Activated naive CD4-positive, alpha-beta T cell treated with anti-CD3 and anti-CD28 coated beads, Interleukin-2, amount 50 U/mL, for 72 hours (primary cell): ENCODE measurements at places on chromosomes 4 and X.
A peak's percentile ranks its signal among the peaks of the same experiment; 100 is the strongest.

DNA sequence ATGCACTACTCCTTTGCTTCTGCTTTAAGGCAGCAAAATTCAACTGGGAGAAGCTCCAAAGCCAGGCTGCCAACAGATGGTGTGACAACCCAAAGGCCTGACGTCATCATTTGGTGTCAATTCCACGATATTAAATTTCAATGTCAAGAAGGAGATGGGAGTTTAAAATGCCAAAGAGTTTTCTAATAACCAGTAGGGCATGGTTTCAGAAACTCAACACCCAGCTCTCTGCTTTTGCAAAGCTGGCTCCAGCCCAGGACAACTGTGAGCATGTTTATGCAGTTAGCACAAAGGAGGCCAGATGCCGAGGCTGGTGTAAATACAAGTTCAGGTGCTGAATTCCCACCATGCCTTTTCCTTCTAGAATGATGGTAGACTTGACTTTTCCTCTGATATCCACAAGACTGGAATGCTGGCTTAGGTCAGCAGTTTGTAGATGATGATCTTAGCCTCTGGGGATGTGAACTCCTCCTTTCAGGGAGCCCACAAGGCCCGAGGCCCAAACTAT is 67.3 kb downstream of the AFAP1 start:
- no peak for DNase-seq

GRCh38 chr4:183875251-183875825 is 29.8 kb upstream of the STOX2 start:
- DNase-seq: no peak

GRCh38 chr4:119841361-119841760 is 212.8 kb upstream of the PDE5A start:
- DNase-seq: no peak

DNA sequence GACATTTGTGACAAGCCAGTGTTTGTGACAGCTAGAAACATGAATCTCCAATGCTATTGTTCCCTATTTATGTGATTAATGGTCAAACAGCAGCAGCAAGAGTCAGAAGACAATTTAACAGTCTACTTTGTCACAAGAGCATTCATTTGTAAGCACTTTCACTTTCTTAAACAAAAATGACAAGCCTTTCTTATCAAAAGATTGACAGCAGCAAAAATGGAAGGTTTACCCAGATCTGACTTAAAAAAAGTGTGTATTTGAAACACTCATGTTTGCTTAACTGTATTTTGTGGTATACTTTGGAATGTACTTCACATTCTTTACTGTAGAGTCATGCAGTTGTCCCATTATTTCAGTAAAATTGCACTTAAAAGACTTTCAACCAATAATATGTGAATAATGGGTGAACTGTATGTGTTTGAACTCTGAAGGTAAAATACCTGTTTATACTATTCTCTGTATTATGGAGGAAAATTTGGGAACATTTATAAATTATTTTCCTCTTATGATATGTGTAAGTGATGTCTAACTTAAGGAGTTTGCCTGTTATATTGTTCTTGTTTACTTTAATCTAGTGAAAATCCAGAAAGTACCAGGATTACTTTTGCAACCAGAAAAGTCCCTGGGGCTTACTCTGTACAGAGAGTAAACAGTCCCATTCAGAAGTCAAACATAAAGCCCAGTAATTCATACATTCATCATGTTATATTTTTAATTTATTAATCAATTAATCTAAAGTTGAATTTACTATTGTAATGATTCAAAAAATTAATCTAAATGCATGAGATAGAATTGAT is 314.9 kb upstream of the TRAM1L1 start:
- DNase-seq: no peak

GRCh38 chr4:48130100-48130499 is 4.0 kb downstream of the TXK start:
- DNase-seq: no peak

DNA sequence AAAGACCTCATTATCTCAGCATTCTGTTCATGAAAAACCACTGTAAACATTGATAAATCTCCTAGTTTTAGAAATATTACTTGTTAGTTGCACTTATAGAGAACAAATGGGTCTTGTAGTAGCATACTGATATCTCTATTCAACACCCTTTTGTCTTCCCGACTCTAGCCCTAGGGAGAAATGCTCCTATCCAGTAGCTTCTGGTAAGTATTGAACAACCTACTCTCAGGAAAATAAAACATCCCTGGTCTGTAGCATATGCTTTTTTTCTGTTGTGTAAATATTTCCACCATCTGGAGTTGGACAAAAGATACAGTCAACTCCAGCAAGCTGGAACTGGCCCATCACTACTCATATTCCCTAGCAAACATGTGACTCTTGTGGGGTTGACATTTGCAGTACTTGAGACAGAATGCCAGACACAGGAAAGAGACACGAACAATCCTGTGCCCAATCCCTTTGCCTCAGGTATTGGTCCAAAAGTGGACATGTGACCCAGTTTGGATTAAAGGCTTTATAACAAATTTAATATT is 188.2 kb downstream of the GC start:
- DNase-seq: no peak

- no peak for DNase-seq
Observed at GRCh38 chr4:159191989-159192388, 89.1 kb downstream of the RAPGEF2 start.

DNA sequence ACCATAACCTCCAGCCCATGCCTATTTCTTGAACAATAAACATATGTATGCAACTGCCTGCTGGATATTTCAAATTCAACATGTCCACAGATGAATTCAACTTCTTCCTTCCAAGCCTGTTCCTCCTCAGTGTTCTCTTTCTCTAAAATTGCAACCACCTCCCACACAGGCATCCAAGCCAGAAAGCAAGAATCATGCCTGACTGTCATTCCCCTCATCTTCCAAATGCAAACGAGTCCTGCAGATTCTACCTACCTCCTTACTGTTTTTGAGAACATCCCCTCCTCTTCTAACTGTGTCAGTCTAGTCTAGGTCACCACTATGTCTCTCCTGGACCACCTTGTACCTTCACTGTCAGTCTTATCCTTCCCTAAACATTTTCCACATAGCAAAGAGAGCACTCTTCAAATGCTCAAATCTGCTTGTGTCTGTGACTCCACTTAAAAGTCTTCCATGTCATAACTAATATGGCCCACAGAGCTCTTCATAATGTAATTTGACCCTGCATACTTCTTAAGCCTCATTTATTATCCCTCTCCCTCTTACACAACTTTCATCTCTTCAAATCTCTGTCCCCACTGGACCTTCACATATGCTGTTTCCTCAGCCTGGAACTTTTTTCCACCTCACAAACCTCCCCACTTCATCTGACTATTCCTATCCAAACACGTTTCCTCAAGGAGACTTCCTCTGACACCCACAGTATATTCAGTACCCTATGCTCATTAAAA is 25.7 kb downstream of the MAPK10 start:
- DNase-seq: no peak

DNA sequence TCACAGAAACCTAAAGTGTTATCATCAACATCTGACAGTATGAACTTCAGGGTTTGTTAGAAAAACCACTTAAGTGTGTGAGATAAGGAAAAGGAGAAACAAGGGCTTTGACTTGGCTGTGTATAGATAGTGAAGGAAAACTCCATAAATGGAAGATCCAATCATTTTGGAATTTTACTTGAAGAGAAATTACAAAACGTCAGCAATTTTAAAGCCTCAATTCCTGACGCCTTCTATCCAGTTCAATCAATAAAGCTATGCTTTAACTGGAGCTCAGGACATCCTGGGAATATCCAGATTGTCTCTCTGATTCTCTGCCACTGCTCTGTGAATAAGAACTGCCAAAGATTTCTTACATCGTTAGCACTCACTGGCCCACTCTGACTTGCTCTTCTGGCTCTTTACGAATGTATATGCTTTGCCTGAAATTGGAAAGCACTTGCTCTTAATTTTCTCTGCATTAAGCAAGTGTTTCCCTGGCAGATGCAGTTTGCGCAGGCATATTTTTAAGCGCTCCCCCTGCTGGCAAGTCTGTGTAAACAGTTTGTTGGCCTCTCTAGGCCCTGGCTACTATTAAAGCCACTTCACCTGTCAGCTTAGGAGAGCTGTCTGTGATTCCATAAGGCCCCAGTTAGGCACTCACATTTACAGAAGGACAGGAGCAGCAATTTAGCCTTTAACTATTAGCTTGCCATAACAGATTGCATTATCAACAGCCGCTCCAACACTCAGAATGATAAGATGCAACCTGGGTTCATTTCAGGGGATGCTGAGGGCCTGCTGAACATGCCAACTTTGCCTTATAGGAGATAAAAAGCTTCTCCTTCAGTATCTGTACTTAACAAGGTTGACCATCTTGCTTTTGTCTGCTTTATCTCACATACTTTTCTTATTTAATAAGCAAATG is 251.4 kb upstream of the DDX53 start:
- peak; percentile 28 for DNase-seq

- DNase-seq: no peak
Observed at GRCh38 chrX:1249101-1249887, 19.3 kb upstream of the CSF2RA start.

GRCh38 chr4:54548831-54549460 is 108.8 kb upstream of the KIT start:
- no peak for DNase-seq

DNA sequence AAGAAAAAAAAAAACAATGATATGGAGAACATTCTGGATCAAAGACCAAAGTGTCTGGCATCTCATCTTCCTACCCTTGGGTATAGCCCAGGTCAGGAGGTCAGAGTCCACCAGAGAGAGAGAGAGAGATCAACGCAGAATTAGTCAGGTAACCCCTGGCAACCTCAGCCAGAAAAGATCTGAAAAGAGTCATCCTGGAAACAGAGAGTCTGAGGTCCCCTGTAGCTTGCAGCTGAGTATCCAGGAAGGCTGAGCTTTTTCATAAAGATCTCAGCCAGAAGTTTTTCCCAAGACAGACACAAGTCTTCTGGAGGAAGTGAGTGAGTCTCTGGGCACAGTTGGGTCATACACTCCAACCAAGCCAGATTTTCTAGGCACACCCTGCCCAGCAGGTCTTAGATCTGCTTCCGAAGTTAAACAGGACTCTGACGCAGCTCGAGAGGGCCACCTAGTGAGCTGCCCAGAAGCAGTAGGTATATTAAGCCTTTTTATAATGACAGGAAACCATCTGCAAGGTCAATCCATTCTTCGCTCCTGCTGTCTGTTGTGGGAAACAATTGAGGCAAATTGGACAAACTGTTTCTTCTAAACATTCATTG is 35.7 kb downstream of the ACE2 start:
- DNase-seq: no peak

DNA sequence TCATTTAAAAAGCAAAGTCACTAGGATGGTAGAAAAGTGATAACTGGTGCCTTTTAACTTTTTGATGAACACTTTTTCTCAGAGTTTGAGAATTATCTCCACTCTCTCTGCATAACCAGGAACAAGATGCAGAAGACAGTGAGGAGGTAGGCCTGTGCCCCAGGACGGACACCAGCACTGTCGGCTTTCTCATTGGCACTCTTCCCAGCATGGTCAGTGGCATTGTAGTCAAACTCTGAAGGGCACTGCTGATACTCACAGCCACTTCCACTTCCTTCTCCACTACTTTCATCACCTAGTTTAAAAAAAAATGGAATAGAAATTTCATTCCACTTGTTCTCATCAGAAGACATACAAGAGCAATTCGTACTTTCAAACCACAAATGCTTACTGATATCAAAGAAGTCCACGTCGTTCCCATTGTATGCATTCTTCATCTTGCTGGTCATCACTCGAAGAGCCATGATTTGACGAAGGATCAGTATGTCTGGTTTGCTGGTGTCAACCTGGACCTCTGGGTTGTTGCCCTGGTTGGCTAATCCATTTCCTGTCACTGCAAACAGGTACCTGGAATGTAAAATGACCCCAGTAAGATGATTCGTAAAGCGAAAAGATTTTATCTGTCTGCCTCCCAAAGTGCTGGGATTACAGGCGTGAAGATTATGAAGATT is 84.8 kb upstream of the TFDP3 start:
- DNase-seq: no peak
